ENCODE measurements at places on chromosomes 7 and 10.

GRCh38 chr10:132307823-132308586, at the start of gene STK32C:
Gene STK32C, minus strand, starts transcription at chr10:132307950. Its CDS starts 117 bp downstream, at chr10:132307833.
- peak; percentile 14 for DNase-seq

DNA sequence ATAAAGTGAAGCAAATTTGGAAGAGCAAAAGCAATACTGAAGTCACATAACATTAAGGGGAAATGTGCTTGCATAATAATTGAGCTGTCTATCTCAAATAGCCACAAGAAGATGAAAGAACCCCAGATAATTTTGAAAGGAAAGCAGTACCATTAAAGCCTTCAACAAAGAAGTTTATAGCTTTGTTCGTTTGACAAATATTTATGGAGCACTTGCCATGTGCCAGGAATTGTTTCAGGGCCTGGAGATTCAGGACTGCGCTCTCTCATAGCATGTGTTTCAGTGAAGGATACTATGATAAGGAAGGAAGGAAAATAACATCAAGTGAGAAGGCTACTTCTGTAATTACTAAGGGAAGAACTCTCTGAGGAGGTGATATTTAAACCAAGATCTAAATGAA, 212.3 kb upstream of the CSTF2T start:
- DNase-seq = no peak

- no peak for DNase-seq
Observed at GRCh38 chr7:72540923-72541322, 128.8 kb upstream of the CALN1 start.

GRCh38 chr7:5423306-5423975, at the start of gene TNRC18:
Gene TNRC18, minus strand, starts transcription at chr7:5423834. Its CDS starts 2,588 bp downstream, at chr7:5421246.
- DNase-seq = no peak

DNA sequence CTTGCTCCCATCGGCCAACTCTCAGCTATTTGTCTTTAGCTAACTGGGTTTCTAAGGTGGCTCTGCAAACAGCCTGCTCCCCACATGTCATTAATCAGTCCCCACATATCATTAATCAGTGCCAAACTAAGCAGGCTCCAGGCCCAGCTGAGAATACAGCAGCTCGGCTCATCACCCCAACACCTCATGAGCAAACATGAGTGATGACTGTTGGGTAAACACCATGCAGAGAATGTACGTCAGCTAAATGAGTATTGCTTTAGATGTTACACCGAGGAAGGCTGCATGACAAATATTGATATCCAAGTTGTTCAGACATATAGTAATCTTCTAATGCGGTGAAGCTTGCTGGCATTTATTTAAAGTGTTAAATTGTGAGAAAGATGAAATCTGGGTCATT, 187.5 kb upstream of the AOAH start:
- no peak for DNase-seq

GRCh38 chr10:20682782-20683181, 214.3 kb downstream of the NEBL start:
- no peak for DNase-seq

GRCh38 chr10:44282626-44283300, 102.1 kb downstream of the CXCL12 start:
- DNase-seq = no peak

DNA sequence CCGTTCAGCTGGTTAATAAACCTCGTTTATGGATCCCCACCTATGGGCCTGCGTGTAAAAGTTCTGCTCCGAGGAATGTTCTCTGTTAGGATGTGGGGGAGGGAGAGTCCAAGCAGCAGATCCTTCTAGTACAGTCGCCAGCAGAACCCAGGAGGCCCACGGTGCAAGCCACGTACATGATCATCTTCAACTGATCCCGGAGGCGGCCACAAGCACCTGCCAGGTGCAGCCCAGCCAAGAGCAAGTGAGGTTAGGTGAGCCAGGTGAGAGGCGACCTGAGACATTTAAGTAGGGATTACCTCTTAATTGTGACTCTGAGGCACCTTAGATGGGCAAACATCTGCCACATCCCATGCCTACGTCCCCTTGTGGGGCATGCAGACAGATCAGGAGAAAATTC, 18.0 kb upstream of the FGFR2 start:
- no peak for DNase-seq

DNA sequence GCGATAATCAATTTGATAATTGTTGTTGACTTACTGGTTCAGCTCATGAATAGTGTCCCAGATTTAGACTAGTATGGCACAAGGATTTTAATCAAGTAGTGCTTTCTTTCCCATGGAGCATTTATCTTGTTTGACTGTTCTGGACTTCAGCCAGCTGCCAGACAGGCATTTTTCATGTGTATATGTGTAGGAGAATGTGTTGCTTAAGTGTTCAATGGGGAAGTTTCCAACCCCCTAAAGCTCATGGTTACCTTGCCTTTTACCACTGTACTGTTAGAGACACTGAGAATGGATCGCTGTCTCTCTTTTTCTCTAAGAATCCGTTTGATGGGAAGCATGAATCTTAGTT, 103.9 kb downstream of the LRRC4 start:
- no peak for DNase-seq

GRCh38 chr10:24463611-24464426, 254.9 kb downstream of the KIAA1217 start:
- DNase-seq = no peak

GRCh38 chr10:7334642-7334964, 76.2 kb downstream of the SFMBT2 start:
- no peak for DNase-seq

DNA sequence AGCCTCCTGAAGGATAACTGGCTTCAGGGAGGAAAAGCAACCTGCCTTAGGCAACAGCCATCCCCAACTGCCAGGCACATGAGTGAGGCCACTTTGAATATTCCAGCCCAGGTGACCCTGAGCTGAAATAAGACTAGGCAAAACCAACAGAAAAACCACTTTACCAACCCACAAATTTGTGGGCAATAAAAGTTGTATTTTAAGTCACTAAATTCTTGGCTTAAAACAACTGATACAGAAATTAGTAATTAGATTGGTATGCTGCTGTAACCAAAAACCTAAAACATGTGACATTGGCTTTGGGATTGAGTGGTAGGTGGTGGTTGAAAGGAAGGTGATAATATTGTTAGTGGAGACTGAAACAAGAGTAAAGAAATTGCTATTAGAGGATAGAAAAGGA, 39.9 kb downstream of the ABCB4 start:
- no peak for DNase-seq

DNA sequence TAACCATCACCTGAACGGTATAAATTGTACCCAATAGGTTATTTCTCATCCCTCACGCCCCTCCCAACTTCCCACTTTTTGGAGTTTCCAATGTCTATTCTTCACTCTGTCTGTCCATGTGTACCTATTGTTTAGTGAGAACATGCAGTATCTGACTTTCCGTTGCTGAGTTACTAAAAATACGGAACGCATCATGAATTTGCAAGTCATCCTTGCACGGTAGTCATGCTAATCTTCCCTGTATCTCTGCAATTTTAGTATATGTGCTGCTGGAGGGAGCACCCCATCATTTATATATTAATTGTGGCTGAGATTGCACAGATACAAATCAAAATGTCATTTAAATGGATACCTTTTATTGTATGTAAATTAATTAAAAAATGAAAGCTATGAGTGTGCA, 75.7 kb upstream of the SFMBT2 start:
- DNase-seq = no peak

- DNase-seq = no peak
Observed at GRCh38 chr7:91504919-91505318, 240.7 kb downstream of the FZD1 start.

DNA sequence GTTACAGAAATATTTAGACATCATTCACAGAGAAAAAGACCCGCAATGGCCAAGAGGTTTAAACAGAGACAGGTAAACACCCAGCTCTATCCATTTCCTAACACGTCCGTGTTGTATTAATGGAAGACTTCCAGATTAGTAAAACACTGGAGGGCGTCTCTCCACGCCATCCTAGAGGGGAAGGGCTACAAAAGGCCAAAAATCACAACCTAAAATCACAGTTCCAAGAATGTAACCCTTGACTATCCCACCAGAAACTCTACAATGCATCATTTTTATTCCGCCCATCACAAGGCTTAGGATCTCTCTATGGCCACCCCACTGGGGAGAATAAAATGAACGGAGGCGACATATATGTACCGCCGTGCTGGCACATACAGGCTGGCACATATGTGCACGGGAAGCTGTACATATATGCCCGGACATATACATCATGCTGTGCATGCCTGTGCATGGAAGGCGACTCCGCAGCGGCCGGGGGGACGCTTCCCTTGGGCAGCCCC, 734 bp downstream of the PCLO start:
- DNase-seq = no peak

DNA sequence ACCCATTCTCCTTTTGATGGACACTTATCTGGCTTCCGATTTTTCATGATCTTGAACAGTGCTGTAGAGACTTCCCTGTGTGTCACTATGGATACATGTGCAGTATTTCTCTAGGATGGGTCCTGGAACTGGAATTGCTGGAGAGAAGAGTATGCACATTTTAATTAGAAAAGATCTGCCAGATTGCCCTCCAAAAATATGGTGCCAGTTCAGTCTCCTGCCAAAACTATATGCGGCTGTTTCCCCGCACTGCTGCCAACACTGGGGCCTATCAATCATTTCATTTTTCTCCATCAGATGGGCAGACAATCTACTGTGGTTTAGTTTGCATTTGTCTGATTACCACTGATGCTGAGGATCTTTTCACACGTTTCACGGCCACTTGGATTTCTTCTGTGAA, 105.0 kb downstream of the SH2D4B start:
- DNase-seq = no peak

Measured in AG04449 (cell line).